Omental fat pad (tissue), 4 donors: ENCODE measurements at places on chromosomes 3 and 15. TPM values are rescaled to one million over a fixed set of nuclear protein-coding genes. Genes with fewer than 3 reads are reported as not detected.

DNA sequence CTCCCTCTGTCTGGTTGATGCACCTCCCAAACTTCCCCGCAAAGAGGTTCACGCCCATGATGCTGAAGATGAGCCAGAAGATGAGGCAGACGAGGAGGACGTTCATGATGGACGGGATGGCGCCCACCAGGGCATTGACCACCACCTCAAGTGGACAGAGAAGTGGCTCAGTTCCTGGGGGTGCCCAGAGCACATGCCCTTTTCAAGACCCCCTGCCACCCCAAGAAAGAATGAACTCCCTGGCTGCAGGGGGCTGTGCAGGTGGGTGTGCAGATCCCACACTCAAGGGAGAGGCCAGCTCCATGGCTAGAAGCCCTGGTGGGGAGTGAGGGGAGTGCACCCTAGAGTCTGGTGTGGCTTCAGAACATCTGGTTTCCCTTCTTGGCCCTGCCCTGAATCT, 64.1 kb downstream of the EXOG start:
- no peak for DNase-seq

Gene CCDC39
- not detected for total RNA-seq

- no peak for DNase-seq
Observed at GRCh38 chr3:125206934-125207333, 5.6 kb downstream of the SLC12A8 start.

GRCh38 chr3:82834098-82834497, 1072.7 kb upstream of the GBE1 start:
- DNase-seq = no peak

Gene CD200
- 22.5 TPM for total RNA-seq

DNA sequence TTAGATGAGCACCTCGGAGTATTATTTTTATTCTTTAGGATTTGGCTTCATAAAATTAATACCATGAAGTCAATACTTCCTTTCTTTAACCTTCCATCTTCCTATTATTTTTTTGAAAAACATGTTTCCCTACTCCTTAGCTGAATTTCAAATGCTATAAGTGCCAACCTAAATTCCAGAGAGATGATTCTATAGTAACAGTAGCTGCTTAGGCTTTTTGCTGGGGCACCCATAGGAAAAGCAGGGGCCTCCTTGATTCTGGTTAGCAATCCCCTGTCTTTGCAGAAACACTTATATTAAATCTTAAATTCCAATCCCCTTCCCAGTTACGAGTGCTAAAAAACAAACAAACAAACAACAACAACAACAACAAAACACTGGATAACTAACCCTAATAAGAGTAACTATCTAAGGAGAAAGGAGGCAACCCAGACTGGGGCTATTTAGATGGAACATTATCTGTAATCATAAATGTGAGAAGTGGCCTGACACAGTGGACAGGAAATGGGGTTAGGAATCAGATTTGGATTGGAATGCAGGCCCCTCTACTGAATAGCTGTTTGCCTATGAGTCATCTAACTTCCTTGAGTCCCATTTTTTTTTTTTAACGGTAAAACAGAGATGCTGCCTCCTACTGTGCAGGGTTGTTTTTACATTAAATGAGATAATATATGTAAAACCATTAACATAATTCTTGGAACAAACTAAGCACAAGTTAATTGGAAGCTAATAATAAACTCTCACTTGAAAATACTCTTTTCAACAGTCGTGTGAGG, 148.1 kb downstream of the WDR72 start:
- DNase-seq = no peak

DNA sequence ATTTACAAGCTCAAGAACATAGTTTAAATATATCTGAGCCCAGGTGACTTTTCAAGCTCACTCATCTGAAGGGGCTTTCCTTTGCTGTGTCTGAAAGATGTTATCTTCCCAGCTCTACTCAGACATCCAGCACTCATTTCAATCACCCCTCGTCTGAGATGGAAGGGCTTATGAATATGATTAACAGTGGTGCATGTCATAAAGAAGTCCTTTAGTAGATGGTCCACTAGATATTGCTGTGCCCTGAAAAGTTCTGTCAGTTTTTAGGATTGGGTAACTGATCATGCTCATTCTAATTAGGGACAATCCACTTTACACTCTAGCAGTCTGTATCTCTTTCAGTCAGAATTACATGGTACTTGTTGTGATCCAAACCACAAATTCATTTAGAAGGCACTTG, 28.3 kb downstream of the RETNLB start:
- DNase-seq = no peak

- no peak for DNase-seq
Observed at GRCh38 chr15:73033611-73034010, 18.7 kb upstream of the NEO1 start.

DNA sequence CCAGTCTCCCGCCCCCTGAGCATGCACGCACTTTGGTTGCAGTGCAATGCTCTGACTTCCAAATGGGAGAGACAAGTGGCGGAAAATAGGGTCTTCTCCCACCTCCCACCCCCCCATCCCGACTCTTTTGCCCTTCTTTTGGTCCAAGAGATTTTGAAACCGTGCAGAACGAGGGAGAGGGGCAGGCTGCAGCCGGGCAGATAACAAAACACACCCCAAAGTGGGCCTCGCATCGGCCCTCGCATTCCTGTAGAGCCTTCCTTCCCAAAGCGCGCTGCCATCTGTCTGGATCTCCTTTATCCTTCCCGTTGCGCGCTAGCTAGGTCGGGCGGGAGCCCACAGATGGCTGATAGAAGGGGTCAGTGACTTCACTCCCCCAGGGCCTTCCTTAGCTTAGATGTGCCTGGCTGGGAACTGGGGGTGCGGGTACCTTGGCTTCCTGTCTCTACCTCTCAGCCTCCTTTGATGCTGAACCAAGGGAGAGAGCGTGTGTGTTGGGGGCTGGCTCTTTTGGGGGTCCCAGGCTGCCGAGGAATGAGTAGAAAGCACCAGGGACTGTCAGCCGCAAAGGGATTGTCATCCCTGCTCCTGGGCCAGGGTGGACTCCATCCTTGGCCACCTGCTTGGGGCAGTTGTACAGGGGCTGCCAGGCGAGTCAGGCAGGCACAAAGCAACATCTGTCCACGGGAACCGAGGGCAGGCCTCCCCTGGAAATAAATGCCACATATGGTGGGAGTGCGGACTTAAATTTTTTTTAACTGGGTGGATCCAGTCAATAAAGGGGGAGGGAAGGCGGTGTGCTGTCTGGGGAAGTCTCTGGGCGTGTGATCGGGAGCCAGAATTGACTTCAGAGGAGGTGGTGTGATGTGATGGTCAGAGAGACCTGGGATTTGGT, 1.8 kb downstream of the SMAD3 start:
- DNase-seq = no peak

- no peak for DNase-seq
Observed at GRCh38 chr3:111767756-111768445, 91.2 kb upstream of the PHLDB2 start.

Gene SCN11A
- total RNA-seq = 0.31 TPM

DNA sequence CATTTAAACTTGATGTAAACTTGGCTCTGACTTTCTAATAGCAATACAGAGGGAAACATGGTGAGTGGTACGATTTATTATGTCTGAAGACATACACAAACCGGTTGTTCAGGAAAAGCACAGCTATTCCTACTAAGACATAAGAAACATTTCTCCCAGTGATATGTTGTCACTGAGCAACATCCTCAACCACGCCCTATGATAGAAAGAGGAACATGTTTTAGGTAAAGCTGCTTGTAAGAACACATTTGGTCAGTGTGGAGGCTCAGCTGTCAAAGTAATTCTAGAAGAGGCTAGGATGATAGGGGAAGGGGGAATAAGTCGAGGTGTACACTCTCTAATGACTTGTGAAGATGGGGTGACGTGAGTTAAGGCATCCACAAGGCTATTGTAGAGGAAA, 42.7 kb upstream of the B3GNT5 start:
- no peak for DNase-seq

- no peak for DNase-seq
Observed at GRCh38 chr3:126867190-126867862, 115.6 kb upstream of the PLXNA1 start.

Gene GNAT1
- 1.3 TPM for total RNA-seq

- DNase-seq = no peak
Observed at GRCh38 chr3:49895791-49896190, 7.9 kb downstream of the MST1R start.
